ENCODE measurements at places on chromosomes 6 and 20.
A peak's percentile ranks its signal among the peaks of the same experiment; 100 is the strongest.

- DNase-seq = no peak
These were observed 57.0 kb upstream of the GNRH2 start for GRCh38 chr20:2986466-2986865.

DNA sequence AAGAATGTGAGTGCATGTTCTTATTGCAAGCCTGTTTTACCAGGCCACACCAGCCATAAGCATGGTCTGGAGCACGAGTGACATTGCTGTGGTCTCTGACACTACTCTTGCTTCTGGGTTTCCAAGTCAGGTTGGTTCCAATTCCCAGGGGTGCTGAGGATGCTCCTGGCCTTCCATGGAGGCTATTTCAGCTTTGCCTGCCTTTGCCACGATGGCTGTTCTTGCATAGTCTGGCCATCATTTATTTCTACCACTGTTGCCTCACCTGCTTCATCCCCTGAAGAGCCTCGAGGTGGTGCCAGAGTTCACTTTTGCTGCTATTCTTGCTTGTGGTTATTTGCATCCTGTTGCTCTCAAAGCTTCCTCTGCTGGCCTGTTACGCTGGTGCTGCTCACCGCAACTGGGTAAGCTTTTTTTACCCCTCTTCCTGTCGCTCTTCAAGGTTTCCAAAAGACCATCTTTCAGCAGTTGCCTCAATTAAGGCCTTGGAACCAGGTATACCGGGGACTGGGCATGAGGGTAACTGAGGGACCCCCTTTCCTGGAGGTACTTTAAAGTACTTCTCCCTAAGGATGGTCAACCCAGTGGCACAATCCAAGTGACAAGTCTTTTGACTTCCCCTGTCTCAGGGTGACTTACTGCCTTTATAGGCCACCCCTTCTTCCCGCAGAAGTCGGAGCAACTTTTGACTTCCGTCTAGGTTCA, 64.5 kb downstream of the AKAP7 start:
- DNase-seq = peak; percentile 35

DNA sequence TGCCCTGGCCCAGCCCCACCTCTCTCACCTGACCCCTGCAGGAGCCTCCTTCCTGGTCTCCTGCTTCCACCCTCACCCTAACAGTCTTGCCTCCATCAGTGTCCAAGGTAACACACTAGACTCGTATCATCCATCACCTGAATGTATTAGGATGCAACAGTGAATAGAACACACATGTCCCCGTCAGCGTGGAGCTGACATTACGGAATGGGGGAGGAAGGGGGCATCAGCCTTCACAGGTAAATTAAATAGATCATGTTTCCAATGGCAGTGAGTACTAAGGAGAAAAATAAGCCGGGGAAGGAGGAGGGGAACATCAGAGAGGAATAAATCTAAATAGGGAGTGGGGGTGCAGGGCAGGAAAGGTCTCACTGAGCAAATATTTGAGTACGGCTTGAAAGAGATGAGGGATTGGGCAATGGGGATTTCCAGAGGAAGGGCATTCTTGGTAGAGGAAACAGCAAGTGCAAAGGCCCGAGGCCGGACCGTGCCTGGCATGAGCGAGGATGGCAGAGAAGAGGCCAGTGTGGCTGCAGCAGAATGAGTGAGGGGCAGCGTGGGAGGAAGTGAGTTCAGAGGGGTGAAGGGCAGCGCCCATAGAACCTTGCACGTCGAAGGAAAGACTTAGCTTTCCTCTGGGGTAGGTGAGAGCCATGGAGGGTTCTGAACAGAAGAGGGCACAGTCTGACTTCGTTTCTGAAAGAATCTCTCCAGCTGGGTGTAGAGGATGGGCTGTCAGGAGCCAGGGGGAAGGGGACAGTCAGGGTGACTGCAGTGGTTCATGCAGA, 110.1 kb upstream of the PTPN1 start:
- DNase-seq = no peak

DNA sequence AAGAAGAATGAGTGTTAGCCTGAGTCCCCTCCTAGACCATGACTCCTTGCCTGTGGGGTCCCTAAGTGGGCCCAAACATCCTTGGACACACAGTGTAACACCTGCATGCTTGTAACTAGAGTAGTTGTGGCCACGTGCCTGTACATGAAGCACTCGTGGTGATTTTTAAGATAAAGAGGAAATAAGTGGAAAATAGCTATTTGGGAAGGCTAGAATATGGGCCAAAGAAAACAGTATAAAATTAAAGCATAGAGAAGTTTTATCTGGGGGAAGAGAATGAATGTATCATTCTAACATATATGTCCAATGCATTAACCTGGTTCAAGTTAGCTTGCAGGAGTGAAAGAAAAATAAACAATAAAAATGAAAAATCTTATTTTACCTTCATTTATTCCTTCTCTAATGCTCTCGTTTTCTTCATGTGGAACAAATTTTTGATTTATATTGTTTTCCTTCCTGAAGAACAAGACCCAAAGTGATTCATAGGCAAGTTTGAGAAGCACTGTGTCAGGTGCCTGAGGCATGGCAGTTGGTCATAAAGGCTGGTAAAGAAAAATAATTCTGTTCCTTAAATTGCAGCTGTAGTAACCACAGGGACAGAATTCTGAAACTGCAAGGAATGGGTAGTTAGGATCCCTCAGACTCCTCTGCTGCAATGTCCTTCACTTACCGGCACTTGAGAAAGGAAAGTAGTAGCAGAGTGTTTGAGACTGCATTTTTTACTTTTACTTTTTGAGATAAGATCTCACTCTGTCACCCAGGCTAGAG, 8.5 kb upstream of the CST3 start:
- no peak for DNase-seq

GRCh38 chr20:43545837-43546578, 12.8 kb upstream of the SGK2 start:
- DNase-seq = no peak

DNA sequence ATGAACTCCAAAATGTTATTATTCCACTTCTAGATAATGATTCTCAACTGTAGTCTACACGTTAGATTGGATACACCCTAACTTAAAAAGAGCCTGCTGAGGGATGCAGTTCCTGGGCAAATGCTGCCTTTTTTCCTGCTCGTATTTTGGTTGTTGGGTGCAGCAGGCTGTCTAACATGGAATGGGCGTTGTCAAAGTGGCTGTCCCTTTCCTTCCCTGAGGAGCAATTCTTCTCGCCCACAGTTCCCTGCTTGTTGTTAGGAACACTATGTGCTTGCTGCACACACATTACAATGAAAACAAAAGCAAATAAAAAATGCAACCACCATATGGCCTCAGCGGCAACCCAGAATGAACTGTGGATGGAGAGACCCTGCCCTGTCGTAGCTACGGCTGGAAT, 1.7 kb upstream of the ADGRF5 start:
- no peak for DNase-seq

DNA sequence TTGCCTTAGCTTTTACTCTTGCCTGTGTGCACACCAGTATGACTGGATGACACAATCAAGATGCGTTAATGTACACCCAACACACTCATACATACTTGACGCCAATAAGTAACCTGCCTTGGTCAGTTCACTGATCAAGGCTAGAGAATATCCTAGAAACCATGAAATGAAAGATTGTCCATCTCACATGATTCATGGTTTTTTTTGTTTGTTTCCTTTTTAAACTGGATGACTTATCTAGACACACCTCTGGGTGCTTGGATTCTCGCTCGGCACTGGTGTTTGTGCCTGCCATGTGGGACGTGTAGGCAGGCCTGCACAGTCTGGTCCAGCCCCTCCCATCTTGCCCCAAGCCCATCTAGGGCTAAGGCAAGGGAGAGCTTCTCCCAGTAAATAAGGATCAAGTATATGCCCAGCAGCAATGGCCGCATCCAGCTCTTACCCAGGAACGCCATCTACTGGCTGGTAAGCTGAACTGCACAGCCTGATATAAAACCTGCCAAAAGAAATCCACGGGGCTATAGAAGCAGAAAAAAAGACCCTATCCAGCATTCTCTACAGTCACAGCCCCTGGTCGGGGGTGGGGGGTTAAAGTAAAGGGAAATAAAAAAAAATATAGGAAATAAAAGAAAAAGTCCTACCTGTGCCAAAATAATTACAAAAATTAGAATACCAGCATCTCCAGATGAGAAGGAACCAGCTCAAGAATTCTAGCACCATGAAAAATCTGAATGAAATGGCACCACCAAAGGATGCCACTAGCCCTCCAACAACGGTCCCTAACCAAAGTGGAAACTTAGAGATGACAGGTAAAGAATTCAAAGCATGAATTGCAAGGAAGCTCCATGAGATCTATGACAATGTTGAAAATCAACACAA, 73.3 kb downstream of the OTOR start:
- DNase-seq = no peak

GRCh38 chr6:62707156-62707555, 421.1 kb upstream of the KHDRBS2 start:
- no peak for DNase-seq

DNA sequence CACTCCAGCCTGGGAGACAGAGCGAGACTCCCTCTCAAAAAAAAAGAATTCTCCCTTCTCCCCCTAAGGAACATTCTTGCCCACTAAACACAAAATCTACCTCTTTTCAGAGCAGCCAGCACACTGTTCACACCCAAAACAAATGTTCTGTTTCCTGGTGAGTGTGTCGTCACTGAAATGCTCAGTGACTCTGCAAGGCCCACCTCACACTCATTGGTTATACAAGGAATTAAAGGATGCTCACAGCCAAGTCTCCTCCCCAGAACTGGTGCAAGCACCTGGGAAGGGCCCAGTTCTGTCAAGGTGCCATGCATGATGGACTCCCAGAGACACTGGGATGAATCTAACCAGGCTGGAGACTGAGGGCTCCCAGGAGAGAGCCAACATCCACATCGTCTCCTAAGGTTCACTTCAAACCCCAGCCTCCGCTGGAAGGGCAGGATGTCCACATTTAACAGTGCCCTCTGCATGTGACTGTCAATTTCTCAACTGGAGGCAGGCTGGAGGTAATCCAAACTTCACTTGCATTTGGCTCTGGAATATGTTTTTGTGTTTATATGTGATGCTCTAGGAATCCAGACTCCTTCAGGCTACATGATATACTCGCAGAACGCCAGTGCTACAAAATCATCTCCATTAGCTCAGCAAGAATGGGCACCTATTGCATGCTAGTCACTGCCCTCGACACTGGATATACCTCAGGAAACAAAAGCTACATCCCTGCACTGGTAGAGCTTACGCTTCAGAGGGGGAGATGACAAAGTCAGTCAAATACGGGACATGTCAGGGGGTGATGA, 7.1 kb downstream of the RRBP1 start:
- DNase-seq = no peak

DNA sequence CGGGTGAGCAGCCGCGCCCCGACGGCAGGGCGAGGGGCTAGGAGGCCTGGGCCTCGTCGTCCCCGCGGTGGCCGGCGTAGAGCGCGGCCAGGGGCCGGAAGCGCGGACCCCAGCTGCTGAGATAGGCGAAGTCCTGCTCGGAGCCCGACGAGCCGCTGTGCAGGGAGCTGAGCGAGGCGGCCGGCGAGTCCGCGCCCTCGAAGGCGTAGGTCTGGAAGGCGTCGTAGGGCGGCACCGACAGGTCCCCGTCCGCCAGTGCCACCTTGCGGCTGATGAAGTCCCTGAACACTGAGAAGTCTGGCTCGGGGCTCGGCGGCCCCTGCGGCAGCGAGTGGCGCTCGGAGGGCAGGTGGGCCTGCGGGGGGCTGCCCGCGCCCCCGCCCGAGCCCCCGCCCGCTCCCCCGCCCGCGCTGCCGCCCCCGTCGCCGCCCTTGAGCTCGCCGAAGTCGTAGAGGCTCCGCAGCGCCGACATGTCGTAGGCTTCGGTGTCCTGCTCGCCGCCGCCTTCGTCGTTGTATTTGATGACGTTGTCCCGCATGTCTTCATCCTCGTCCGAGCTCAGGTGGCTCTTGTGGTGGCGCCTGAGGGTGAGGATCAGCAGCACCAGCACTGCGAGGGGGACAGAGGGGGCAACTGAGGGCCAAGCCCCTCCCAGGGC, 56.5 kb downstream of the CD40 start:
- peak; percentile 30 for DNase-seq

DNA sequence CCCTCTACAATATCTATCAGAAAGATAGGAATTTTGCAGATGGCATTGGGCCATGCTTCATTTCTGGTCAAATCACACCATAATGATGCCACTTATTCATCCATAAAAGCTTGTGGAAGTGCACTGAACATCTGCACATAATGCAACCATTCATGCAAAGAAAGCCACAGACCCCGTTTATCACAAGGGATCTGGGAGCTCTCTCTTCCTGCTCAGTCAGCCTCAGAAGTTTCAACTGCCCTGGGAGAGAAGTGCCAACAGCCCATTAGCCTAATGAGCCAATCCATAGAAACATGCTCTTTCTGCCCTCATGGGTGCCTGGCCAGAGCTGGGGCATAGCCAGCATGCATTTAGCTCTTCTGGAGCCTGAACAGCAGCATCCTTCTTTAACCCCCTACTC, 85.8 kb downstream of the SLC35F1 start:
- no peak for DNase-seq

DNA sequence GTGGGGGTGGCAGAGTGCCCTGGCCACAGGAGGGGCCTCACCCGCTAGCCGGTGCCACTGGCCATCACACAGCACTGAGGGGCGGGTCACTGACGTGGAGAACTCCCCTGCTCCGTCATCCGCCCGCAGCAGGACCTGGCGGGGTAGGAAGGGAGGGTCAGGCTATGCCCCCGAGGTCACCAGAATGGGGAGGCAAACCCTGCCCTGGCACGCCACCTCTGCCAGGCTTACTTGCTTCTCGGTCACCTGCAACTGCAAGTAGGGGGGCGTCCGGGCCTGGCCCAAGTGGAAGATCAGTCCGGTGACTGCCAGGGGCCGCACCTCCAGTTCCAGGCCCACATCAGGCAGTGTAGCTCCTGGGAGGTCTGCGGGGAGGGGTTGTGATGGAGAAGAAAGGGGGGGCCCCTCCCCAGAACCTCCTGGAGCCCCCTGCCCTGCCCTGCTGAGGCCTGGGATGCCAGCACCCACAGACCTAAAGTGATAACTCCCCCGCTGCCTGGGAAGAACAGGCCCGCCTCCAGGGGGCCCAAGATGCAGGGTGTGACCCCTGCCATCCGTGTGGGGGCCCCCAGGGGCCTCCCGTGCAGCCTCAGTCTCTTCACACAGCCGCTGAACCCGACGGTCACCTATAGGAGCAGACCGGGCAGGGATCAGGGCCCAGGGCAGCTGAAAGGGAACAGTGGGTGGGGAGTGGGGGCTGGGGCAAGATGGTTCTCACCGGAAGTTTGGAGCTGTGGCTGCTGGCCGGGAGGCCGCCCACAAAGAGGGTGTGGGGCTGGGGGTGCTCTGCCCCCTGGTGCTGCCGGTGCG, 7.4 kb downstream of the ADRM1 start:
- no peak for DNase-seq

- no peak for DNase-seq
These were observed 233.1 kb upstream of the SUPT3H start for GRCh38 chr6:45610832-45611231.

- DNase-seq = no peak
These were observed 24.2 kb upstream of the TPD52L1 start for GRCh38 chr6:125129354-125129753.
